CD4-positive, alpha-beta T cell treated with Interleukin-10 for 1 hour (primary cell): ENCODE measurements at places on chromosomes 1 and 21.
A peak's percentile ranks its signal among the peaks of the same experiment; 100 is the strongest.

DNA sequence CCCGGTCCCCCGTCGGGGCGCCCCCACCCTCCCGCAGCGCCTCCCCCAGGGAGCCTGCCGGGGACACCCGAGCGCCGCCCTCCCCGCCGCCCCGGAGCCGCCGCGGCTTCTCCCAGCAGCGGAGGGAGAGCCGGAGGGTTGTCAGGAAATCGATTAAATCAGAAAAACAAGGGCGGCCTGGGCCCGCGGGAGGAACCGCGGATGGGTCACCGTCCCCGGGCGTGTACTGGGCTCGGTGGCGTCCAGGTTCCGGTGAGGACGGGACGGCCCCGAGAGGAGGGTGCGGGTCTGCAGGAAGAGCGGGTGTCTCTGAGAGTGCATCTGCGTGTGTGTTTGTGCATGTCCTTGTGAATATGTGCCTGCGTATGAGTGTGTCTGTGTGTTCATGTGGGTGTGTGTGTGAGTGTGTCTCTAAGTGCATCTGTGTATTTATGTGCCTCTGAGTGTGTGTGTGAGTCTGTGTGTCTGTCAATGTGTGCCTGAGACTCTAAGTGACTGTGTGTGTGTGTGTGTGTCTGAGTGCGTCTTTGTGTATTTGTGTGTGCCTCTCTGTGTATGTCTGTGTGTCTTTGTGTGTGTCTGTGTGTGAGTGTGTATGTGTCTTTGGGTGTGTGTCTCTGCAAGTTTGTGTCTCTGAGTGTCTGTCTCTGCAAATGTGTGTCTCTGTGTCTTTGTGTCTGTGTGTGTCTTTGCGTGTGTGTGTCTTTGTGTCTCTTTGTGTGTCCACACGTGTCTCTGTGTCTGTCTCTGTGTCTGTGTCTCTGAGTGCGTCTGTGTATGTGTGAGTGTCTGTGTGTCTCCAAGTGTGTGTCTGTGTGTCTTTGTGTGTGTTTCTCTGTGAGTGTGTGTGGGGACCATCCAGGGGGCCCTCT lies 1.1 kb downstream of the SPSB1 start:
- DNase-seq, result peak; percentile 43

- DNase-seq, result no peak
Observed at GRCh38 chr1:165355139-165355976, 1.2 kb downstream of the LMX1A start.

- DNase-seq, result peak; percentile 3
Observed at GRCh38 chr1:159935719-159936272, 9.6 kb downstream of the IGSF9 start.

- no peak for DNase-seq
Observed at GRCh38 chr1:8016895-8017241, 9.2 kb downstream of the ERRFI1 start.

GRCh38 chr1:87149241-87150041 lies 179.2 kb upstream of the LMO4 start:
- DNase-seq, result no peak
